ENCODE measurements at places on chromosomes 5 and 9.

GRCh38 chr9:117414220-117414905 lies 494 bp downstream of the ASTN2 start:
- DNase-seq = no peak

DNA sequence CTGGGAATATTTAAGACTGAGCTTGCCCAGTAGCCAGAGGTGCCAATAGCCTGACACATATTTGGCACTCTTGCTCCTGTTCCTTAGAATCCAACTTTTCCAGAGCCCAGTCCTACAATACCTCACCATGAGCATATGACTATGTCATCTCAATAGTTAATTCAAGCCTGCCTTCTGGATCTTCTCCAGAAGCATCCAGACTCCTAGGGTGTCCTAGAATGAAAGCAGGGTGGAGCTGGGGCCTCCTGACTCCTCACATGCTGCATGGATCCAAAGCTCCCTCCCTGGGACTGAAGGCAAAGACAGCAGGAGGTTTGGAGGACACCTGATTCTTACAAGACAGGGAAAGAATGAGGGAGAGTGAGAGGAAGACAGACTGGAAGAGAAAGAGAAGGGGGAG lies 37.9 kb downstream of the SH3TC2 start:
- DNase-seq = no peak

DNA sequence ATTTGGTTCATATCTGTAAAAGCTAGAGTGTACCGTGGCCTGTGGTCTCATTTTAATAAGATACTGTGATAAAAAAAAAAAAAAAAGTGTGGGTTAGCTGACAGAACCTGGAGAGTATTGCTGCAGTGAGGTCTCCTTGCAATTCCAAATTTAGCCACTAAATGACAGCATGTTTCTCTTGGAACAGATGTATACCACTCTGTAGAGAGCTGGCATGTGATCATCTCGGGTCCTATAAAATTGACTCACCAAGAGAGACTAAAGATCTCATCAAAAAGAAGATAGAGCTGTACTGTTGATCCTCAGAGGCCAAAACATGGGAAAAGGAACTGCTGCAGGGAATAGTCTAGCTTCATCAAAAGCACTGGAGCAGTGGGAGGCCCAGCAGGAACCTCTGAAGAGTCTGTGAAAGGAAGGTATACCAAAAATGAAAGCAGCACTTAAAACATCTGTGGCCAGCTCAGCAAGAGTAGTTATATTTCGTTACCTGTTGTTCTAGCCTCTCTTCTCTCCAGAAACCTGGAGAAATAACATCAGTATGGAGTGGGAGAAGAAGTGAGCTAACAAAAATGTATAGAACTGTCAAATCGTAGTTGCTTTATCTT lies 826.8 kb downstream of the EFNA5 start:
- no peak for DNase-seq

GRCh38 chr5:139960723-139961383 lies 82.2 kb downstream of the NRG2 start:
- no peak for DNase-seq

DNA sequence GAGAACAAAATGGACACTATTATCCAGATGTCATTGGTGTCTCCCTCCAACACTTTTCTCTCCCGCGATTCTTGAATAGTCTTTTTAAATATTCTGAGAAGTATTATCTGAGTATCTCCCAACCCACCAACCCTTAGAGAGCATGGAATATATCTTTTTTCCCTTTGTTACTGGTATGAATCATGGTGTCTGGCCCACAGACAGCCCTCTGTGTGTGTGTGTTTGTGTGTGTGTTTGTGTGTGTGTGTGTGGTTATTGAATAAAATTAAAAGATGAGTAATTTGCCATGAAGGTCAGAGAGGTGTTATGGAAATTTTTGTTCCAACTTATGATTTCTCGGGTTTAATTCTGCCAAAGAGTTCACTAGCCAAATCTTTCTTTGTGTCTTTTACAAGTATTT lies 47.7 kb downstream of the CAMK4 start:
- DNase-seq = no peak

GRCh38 chr9:13860019-13860418 lies 453.9 kb downstream of the NFIB start:
- no peak for DNase-seq

DNA sequence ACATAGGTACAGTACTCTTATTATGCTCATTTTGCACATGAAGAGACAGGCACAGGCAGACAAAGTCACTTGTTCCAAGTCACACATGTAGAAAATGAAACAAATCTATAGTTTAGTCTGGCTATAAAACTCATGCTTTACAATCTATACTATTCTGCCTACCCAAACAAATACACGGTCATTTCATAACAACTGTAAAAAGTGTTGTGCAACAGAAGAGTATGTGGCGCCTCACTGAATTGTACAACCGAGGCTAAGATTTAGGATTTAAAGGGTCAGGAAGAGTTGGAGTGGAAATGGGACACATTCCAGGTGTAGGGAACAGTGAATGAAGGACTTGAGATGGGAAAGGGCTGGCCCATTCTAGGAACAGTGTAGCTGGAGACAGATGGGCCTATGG lies 82.9 kb upstream of the TRIO start:
- no peak for DNase-seq

DNA sequence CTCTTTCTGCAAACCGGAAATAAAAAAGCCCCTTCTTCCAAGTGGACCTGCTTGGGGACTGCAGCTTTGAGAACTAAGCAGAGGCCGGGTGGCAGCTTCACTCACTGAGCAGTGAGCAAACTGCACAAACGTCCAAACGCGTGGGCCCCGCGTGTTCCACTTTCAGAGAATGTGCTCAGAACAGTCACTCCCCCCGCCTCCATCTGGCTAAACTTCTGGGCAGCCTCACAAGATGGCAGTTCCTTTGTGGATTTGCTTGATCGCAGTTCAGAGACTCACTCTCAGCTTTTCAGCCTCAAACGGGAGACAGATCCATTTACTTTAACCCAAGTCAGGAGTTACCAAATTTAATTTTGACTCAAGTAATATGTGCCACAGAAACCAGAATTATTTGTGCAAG lies 216.6 kb downstream of the TLE1 start:
- no peak for DNase-seq

GRCh38 chr9:82939451-82939850 lies 123.5 kb downstream of the RASEF start:
- DNase-seq = no peak

- no peak for DNase-seq
Observed at GRCh38 chr9:137478962-137479861, 20.1 kb upstream of the NSMF start.

DNA sequence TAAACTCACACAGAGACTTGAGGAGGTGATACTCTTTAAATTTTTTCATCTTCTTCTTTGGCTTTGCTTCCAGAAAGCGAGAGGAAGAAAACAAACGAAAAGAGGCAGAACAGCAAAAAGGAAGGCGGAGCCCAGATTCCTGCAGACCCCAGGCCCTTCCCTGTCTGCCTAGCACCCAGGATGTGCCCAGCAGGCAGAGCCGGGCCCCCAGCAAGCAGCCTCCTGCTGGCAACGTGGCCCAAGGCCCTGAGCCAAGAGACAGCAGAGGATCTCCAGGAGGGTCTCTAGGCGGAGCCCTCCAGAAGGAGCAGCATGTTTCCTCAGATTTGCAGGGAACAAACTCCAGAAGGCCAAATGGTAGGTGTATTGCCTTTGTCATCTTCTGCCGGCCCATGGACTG lies 68.5 kb downstream of the TEX10 start:
- DNase-seq = no peak

All from activated CD4-positive, CD25-positive, alpha-beta regulatory T cell treated with anti-CD3 and anti-CD28 coated beads, Interleukin-2, amount 50 U/mL, for 72 hours (primary cell).